HCT116 (cell line): ENCODE measurements at places on chromosomes 7 and 10. TPM values are rescaled to one million over a fixed set of nuclear protein-coding genes. Genes with fewer than 3 reads are reported as not detected.

GRCh38 chr7:159237022-159237653, 92.5 kb upstream of the VIPR2 start:
- DNase-seq, result no peak

DNA sequence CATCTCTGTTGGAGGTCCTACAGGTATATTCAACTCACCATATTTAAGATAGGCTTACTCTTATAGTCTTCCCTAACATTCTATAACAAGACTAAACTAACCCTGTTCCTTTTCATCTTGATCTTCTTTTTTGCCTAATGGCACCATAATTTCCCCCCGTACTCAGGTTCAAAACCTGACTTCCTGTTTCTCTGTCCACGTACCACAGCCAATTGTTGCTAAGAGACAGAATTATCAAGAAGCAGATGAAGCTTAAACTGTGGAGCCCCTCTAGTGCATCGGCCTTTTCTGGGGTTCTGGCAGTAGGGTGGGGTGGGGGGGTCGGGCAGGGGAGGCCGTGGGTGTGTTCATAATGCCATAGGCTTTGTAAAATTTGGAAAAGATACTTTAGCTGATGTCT, 109.2 kb downstream of the EVX1 start:
- no peak for DNase-seq

DNA sequence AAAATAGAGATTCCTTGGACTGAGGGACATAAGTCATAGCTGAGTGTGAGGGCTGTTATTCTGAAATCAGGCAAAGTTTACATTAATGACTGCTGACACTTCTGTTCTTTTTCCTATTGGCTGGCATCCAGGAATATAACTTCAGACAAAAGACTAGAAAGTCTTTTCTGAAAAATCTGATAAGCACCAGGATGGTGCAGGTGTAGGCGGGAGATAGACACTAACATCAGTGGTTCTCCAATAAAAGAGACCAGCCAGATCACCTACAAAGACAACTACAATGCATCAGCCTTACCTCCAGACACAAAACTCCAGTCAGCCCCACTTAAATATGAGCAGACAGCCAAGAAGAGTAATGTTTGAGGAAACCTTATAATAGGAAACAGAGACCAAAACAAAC, 168.3 kb upstream of the LRGUK start:
- DNase-seq, result no peak

Gene ATOH7
- total RNA-seq, result not detected

Gene CHST15
- 47.2 TPM for total RNA-seq
